ENCODE measurements at places on chromosomes 7 and 10.

GRCh38 chr7:38938001-38938485 is 29.1 kb upstream of the VPS41 start:
- DNase-seq, result no peak

- no peak for DNase-seq
Observed at GRCh38 chr7:18993933-18994668, 123.3 kb downstream of the TWIST1 start.

GRCh38 chr10:95896071-95896850 is 11.5 kb upstream of the CC2D2B start:
- DNase-seq, result no peak

- no peak for DNase-seq
Observed at GRCh38 chr7:620885-621284, 101.2 kb upstream of the PDGFA start.

GRCh38 chr10:34341473-34341872 is 473.6 kb downstream of the PARD3 start:
- no peak for DNase-seq

GRCh38 chr10:3512263-3512662 is 272.7 kb downstream of the KLF6 start:
- no peak for DNase-seq

DNA sequence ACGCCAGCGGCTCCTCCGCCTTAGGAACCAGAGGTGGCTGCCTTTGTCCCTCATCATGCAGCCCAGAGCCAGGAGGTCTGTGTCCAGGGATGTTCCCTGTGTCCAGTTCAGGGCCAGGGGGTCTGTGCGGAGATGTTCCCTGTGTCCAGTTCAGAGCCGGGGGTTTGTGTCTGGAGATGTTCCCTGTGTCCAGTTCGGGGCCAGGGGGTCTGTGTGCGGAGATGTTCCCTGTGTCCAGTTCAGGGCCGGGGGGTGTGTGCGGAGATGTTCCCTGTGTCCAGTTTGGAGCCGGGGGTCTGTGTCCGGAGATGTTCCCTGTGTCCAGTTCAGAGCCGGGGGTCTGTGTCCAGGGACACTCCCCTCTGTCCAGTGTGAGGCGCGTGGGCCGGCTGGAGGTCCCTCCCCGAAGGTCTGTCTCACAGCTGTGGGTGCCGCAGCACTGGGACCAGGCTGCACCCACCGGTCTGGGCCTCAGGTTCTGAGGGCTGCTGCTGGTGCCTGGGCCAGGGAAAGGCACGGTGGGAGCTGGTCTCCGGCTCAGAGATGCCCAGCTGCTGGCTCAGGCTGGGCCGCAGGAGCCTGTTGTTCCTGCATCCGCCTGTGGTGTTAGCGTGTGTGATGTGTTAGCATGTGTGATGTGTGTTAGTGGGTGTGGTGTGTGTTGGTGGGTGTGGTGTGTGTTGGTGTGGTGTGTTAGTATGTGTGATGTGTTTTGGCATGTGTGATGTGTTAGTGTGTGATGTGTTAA is 67.9 kb upstream of the CFAP46 start:
- DNase-seq, result no peak

- no peak for DNase-seq
Observed at GRCh38 chr10:124465003-124465776, 3.6 kb downstream of the LHPP start.

- no peak for DNase-seq
Observed at GRCh38 chr7:101231644-101232043, 6.0 kb downstream of the CLDN15 start.

- no peak for DNase-seq
Observed at GRCh38 chr10:112628951-112629609, 182.1 kb downstream of the VTI1A start.

- no peak for DNase-seq
Observed at GRCh38 chr7:120089968-120090367, 183.0 kb upstream of the KCND2 start.

DNA sequence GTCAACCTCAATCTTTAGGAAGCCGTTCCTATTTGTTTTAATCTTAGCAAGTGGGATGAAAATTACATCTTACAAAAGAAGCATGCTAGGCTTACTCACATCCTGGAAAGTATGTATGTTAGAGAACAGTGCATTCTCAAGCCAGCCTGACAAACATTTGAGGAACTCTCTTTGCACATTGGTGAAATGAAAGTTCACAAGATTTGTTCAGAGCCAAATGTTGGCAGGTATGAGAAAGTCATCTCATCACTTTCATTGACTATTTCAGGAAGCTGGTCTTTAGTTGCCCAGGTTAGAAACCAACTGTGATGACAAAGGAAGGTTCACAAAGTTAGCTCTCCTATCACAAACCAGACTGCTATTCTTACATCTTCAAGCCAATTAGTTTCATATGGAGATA is 57.1 kb downstream of the ABCB1 start:
- no peak for DNase-seq

GRCh38 chr7:117682681-117683385 is 190.4 kb downstream of the CTTNBP2 start:
- DNase-seq, result no peak

DNA sequence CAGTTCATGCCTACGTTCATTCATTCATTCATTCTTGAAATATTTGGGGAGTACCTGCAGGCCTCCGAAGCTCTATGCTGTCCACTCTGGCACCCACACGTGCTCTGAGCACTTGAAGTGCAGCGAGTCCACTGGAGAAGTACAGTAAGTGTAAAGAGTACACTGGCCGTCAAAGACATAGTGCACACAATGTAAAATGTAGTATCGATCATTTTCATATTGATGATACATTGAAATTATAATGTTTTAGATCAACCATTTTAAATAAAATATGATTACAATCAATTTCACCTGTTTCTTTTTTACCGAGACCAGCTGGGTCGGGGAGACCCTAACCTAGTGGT is 37.0 kb upstream of the PURB start:
- no peak for DNase-seq

GRCh38 chr7:34389332-34390078 is 268.5 kb upstream of the NPSR1 start:
- DNase-seq, result no peak

DNA sequence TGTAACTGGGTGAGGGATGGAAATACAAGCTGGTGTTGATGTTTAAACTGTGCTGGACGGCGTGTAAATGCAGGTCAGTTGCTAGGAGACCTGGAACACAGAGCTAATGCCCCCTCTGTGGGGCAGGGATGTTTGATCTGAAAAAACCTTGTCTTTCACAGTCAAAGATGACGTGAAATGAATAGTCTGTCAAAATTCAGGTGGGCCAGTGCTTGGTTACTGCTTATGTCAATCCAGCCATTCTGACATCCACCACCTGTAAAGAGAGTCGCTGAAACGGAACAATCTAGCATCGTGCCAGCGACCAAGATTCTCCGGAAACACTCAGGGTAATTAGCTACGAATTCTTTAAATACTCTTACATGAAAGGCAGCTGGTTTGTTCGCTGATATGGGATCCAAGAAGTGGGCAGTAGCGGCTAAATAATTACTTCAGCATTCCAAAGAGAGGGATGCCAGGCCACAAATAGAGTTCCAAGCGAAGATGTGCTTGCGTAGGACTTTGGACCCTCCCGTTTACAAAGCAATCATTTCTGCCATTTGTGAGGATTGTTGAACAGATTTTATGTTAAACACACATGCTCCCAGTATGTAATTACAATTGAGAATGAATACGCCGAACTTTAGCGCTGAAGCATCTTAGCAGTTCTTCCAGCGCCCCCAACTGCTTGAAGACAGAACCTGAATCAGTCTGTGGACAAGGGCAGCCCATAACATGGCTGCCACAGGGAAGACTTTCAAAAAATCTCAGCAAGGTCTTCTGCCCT is 7.3 kb upstream of the ASB4 start:
- DNase-seq, result no peak

GRCh38 chr7:137439829-137440825 is 96.6 kb upstream of the PTN start:
- DNase-seq, result no peak

- no peak for DNase-seq
Observed at GRCh38 chr7:88338503-88338902, 31.8 kb upstream of the STEAP4 start.

- no peak for DNase-seq
Observed at GRCh38 chr7:139455789-139456188, 27.7 kb downstream of the KLRG2 start.

GRCh38 chr10:62244785-62245467 is 23.7 kb downstream of the RTKN2 start:
- DNase-seq, result peak; percentile 32

- no peak for DNase-seq
Observed at GRCh38 chr7:25677595-25677994, 449.3 kb upstream of the NPVF start.

- DNase-seq, result no peak
Observed at GRCh38 chr10:11871466-11871865, 48.3 kb downstream of the PROSER2 start.

GRCh38 chr7:138890499-138891445 is 90.4 kb downstream of the KIAA1549 start:
- DNase-seq, result no peak

- no peak for DNase-seq
Observed at GRCh38 chr10:47029181-47030009, 118.2 kb downstream of the PTPN20 start.

DNA sequence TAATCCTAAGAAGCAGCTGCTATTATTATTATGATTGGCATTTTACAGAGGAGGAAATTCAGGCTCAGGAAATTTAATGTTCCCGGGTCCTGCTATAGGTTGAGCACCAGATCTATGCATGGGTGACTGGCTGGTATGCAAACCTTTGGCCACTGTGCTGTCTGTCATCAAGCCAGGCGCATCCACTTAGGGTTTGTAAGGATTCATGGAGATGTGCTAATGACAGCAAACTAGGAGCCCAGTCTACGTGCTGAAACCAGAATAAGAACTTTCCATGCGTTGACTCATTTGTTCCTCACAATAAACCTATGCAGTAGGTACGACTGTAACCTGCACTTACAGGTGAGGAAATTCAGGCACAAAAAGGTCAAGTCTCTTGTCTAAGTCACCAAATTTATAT is 64.5 kb upstream of the ZMIZ1 start:
- no peak for DNase-seq

DNA sequence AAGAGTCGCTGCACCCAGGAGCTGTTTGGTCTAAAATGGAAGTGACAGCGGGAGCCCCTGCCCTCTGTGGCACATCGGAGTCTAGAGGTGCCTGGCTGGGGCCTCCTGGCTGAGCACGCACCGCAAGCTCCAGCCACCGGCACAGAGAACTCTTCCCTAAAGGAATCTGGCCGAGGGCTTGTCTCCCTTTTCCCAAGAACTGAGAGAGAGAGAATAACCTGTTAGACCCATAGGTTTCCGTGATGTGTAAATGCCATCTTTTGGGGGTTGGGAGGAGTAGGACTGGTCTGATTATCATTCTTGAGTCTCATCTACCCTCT is 47.3 kb downstream of the PROSER2 start:
- DNase-seq, result no peak

GRCh38 chr7:145850636-145851035 is 266.0 kb upstream of the CNTNAP2 start:
- DNase-seq, result no peak

DNA sequence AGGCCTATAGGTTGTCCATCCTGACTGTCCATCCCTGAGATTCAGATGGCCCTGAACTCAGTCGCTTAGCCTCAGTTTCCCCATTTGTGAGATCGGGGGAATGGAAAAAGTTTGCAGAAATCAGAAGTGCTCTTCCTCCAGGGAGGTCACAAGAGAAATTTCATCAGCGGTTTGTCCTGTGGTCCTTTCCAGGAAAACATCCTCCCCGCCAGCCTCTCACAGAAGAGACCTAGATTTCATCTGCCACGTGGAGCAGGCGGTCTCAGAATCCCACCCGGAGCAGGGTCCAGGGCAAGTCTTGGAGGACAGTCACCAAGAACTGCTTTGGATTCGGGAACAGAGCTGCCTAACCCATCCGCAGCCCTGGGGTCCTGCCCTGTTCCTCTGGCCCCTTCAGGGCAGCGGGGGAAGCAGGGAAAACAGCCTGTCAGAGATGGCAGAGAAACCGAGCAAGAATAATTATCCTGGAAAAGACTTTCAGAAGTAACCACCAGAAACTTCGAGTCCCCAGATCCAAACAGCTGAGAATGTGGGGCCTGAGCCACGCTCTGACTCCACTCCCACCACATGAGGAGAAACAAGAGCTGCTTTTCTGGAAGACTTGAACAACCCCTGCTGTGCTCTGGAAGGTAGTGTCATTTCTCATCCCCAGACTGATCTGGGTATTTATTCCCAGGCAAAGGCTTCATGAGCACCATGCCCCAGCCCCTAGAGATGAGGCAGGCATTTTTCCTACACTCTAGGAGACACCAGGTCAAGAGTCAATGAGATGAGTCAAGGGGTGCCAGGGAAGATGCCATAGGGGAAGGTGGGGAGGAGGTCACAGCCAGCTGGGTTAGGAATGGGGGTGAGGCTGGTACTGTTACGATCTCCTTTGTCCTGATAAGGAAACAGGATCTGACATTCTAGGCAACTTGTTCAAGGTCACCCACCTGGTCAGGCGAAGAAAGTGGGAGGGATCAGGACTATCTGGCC is 1.1 kb upstream of the TNS3 start:
- no peak for DNase-seq

DNA sequence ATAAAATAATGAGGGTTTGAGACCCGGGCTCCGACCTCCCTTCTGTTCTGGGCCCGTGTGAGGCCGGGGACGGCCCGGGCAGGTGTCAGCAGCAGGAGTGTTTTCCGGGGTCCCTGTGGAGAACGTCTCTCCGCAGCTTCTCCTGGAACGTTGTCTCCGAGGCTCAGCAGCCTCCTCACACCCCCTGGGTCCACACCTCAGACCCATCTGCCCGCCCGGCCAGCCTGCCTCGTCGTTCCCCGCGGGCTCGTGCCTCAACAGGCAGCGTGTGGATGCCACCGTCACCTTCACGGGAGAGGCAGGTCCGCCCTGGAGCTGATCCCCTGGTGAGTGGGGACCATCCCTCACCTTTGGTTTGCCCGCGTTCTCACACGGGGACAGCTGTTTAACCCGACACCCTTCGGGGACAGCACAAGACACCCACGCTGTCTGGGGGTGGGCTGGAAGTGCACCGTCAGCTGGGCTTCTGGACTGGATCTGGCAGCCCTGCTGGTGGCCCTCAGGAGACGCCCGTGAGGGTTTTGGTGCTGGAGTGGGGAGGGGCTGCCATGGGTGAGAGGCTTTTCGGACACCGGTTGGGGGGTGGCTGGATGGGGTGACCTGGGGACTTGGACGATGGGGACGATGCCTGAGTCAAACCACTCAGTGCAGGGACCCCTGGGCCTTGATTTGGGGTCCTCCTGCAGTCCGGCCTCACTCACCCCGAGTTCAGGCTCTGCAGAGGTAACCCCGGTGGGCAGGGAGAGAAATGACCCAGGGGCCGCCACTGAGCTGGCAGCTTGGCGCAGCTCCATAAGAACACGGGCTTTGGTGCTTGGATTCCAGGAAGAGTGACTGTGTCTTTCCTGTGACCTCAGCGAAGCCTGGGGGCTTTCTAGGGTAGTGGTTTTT is 131.7 kb downstream of the DNAJB6 start:
- DNase-seq, result no peak

DNA sequence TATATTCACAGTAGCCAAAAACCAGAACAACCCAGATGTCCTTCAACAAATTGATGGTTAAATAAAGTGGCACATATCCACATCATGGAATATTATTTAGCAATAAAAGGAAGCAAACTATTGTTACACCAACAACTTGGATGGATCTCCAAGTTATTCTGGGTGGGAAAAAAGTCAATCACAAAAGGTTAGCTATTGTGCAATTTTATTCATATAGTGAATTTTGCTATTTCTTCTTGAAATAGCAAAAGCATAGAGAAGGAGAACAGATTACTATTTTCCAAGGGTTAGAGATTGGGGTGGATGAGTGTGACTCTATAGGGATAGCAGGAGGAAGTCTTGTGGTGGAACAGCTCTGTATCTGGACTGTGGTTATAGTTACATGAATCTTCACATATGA is 87.0 kb downstream of the PTPN20 start:
- DNase-seq, result no peak

- peak; percentile 16 for DNase-seq
Observed at GRCh38 chr10:119817991-119818888, 54.4 kb downstream of the MCMBP start.

- no peak for DNase-seq
Observed at GRCh38 chr7:27066148-27066547, 29.7 kb downstream of the HOXA1 start.
